ENCODE measurements at places on chromosomes 6 and 20.
A peak's percentile ranks its signal among the peaks of the same experiment; 100 is the strongest.

- no peak for DNase-seq
These were observed 27.9 kb downstream of the FIG4 start for GRCh38 chr6:109718991-109719390.

DNA sequence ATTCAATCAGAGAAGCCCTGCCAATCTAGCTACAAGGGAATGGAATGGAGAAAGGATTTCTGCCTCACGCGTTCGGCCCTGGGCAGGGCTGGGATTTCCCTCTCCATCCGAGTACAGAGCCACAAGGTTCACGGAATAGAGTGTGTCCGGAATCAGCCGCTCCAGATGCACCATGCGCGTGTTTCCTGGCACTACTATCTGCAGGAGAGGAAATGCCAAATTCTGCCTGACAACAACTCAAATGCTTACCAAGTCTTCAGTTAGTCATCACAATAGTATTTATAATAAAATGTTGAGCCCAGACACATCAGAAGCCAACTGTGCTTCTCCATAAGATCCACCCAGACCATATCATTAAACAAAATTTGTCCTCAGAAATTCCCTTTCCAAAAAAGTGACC lies 75.1 kb downstream of the COL12A1 start:
- DNase-seq, result no peak

- DNase-seq, result no peak
These were observed 513.4 kb downstream of the PKHD1 start for GRCh38 chr6:51574040-51574439.

DNA sequence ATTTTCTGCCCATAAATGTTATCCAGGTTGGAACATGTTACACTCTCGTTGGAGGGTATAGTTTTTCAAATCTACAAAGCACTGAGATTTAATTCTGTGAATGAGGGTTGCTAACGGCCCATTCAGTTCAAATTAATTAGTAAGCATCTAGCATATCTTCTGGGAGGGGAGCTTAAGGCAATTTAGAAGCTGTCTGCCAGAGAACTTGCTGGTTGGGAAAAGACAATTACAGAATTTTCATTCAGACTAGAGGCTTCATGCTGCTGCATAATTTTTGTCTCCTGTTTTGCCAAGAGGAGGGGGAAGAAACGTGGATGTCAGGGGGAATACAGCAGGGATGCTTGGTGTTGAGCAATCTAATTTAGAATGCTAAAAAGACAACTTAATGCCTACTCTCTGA lies 268.3 kb upstream of the FAM83B start:
- DNase-seq, result no peak

- DNase-seq, result no peak
These were observed 42.9 kb downstream of the RSPO4 start for GRCh38 chr20:958936-959815.

- no peak for DNase-seq
These were observed 198.6 kb upstream of the THBS2 start for GRCh38 chr6:169452117-169452868.

GRCh38 chr6:30491991-30492952 lies 3.0 kb downstream of the HLA-E start:
- no peak for DNase-seq

GRCh38 chr6:169723200-169723909 lies 945 bp downstream of the PHF10 start:
- DNase-seq, result peak; percentile 62
